T-cell (primary cell): ENCODE measurements at places on chromosomes 7 and 10.

DNA sequence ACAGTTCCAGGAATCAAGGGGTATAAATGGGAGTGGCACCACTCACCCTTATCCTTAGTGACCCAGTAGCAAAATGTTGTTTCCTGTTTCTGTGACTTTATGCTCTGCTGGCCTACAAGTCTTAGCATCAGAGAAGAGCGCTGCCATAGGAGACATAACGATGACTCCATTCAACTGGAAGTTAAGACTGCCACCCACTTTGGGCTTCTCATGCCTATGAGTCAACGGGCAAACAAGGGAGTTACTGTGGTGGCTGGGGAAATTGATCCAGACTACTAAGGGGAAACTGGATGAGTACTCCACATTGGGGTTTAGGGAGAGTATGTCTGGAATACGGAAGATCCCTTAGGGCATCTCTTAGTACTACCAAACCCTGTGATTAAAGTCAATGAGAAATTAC, 40.6 kb upstream of the PIK3CG start:
- DNase-seq, result no peak

- DNase-seq, result no peak
These were observed 1133.8 kb downstream of the SORCS3 start for GRCh38 chr10:105774881-105775280.

GRCh38 chr7:29806208-29806994, at the start of gene WIPF3:
Gene WIPF3 (plus strand): TSS chr7:29806508. CDS start chr7:29834725, 28,217 bp downstream.
- DNase-seq, result no peak

- no peak for DNase-seq
These were observed 371.4 kb downstream of the KCNMA1 start for GRCh38 chr10:77266242-77266641.

DNA sequence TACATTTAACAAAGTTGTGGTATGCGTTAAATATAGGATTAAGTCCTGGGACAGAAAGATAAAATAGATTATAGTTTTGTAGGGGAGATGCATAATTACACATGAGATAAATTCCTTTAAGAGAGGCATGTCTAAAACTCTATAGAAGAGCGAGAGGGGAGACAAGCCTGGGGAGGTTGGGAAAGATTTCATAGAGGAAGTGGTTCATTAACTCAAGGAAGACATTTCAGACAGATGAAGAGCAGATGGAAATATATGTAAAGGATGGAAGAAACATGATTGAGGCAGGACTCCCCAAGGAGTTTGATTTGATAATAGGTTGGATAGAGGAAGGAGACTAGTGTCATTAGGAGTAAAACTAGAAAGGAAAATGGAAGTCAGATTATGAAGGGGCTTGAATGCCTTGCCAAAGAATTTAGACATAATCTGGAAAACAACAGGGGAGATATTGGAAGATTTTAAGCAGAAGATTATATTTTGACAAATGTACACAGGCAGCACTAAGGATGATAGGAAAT, 96.1 kb downstream of the PHTF2 start:
- no peak for DNase-seq

GRCh38 chr7:105713488-105714465, 132.5 kb upstream of the EFCAB10 start:
- DNase-seq, result no peak
